ENCODE measurements at places on chromosomes 4 and X.

- peak; percentile 9 for DNase-seq
Observed at GRCh38 chr4:126708716-126709115, 924.0 kb upstream of the INTU start.

GRCh38 chr4:169823685-169824084 lies 65.9 kb upstream of the HPF1 start:
- DNase-seq: no peak

GRCh38 chr4:157023941-157024340 lies 52.0 kb upstream of the GLRB start:
- no peak for DNase-seq

- DNase-seq: no peak
Observed at GRCh38 chr4:74114234-74114633, 15.2 kb upstream of the CXCL2 start.

- no peak for DNase-seq
Observed at GRCh38 chrX:134661295-134661694, 3.0 kb upstream of the PLAC1 start.

- DNase-seq: peak; percentile 14
Observed at GRCh38 chrX:45771560-45772340, 571.1 kb upstream of the DIPK2B start.

- DNase-seq: no peak
Observed at GRCh38 chr4:113749178-113749577, 12.4 kb downstream of the CAMK2D start.

DNA sequence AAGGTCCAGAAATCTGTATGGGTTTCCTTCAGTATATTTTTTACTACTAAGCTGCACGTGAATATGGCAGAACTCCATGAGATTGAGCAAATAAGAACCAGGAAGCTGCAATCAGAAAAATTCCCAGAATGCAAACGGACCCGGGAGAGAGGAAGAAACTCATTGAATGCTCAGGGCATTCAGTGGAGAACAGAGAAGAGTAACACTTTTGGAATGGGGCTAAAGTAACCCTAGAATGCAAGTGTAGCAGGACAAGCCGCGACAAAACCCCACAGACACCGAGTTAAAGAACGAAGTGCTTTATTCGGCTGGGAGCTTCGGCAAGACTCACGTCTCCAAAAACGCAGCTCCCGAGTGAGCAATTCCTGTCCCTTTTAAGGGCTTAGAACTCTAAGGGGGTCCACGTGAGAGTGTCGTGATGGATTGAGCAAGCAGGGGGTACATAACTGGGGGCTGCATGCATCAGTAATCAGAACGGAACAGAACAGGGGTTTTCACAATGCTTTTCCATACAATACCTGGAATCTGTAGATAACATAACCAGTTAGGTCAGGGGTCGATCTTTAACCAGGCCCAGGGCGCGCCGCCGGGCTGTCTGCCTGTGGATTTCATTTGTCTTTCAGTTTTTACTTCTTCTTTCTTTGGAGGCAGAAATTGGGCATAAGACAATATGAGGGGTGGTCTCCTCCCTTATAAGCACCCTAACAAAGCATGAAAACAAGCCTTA lies 56.4 kb downstream of the RAB28 start:
- no peak for DNase-seq

GRCh38 chr4:35399912-35400311 lies 844.4 kb downstream of the ARAP2 start:
- DNase-seq: no peak

DNA sequence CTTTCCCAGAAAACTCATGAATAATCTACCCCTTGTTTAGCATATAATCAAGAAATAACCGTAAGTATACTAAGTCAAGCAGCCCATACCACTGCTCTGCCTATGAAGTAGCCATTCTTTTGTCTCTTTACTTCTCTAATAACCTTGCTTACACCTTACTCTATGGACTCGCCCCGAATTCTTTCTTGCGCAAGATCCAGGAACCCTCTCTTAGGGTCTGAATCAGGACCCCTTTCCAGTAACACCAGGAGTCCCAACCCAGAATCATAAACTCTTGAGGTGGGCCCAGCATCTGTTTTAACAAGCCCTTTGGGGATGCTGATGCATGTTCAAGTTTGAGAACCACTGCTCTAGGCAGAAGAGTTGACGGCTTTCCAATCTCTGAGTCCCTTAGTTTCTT lies 119.6 kb downstream of the BEND2 start:
- DNase-seq: no peak

- DNase-seq: no peak
Observed at GRCh38 chrX:80237072-80237471, 183.2 kb upstream of the TENT5D start.

- DNase-seq: no peak
Observed at GRCh38 chr4:128600996-128601871, 208.3 kb upstream of the JADE1 start.

DNA sequence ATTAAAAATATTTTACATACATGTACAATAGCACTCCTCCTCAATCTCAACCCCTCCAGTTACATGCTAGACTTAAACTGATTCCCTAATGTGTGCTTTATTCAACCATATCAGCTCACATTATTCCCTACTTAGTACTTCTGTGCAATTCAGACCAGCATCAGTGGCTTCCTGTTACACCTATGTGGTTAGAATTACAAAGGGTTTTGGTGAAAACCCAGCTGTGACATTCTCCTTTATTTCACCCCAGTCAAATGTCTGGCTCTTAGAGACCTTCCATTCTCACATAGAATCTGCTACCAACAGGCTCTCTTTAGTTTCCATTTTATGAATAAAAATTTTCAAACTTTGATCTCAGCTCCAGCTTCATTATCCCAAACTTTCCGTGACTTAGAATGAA lies 85.2 kb upstream of the SLC7A11 start:
- DNase-seq: no peak

DNA sequence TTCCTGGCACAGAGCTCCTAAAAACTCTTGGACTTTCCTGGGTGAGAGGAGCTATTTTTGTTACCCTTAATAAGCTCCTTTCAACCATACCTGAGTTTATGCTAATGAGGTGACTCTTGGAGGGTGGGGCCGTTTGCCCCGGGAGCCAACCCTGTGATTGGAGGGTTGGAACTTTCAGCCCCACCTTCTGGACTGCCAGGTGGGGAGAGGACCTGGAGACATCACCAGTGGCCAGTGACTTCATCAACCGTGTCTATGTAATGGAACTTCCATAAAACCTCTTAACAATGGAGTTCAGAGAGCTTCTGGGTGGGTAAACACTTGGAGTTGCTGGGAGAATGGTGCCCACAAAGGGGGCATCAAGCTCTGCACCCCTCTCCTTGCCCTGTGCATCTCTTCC lies 17.9 kb upstream of the ENPP6 start:
- no peak for DNase-seq

GRCh38 chrX:108735091-108735678 lies 1.2 kb downstream of the IRS4 start:
- DNase-seq: no peak

DNA sequence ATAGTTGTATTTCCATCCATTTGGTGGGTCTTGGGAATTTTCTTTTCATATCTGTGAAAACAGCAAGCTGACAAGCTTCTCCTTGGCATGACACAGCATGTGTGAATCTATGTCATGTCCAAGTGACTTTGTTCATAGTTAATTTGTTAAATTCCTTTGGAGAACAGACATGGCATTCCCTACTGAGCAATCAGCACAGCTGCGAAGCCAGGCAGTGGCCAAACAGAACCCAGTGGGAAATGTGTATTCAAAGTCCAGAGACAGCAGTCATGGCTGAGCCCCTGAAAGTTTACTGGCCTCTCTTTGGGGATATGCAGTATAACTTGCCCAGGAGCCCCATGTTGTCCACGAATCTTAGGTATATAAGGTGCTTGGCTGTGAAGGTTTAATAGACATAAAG lies 474.7 kb downstream of the NKX6-1 start:
- DNase-seq: no peak

DNA sequence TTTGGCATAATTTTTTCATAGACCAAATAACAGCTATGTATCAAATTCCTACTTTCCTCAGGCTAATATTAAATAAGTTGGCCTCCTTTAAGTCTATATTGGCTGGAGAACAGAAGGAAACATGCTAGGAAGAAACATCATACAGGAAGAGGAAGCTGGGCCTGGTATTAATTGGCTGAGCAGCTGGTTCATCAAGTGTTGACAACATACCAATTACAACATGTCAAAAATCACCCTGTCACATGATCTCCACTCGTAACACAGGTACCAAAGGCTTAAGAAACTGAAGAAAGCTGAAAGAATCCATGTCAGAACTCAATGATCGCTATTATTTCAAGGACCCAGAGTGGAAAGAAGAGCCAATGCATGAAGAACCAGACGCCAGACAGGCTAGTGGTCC lies 10.5 kb downstream of the WDFY3 start:
- no peak for DNase-seq

DNA sequence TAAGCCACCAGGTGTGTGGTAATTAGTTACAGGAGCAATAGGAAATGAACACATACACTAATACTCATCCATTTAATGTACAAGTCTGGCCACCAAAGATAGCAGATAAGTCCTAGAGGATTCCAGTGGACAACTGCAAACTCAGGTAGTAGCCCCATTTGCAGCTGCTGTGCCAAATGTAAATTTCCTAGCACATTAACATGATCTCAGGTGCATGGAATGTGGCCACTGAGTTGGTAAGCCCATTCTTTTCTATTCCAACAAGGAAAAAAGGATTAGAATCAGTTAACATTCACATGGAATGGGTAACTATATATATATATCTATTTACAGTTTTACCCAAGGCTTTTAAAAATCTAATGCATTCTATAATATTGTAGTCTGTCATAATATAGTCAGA lies 23.3 kb upstream of the FRAS1 start:
- DNase-seq: no peak

GRCh38 chrX:34578237-34578636 lies 78.8 kb downstream of the TMEM47 start:
- peak; percentile 1 for DNase-seq

DNA sequence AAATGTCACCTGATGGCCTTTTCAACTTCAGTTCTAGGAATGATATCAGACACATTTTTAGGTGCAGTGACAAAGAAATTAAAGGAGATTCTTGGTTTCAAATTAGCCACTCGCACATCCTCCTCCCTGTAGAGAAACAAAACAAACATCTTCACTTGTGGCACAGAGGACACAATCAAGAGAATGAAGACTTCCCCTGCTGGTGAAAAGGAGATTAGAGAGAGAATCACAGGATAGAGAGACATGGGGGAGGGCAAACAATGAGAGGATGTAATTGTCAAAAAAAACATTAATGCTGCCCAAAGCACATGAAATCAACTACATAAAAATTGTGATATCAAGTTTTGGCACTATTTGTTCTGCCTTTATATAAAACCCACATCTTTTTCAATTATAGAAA lies 34.5 kb downstream of the ACE2 start:
- DNase-seq: no peak

DNA sequence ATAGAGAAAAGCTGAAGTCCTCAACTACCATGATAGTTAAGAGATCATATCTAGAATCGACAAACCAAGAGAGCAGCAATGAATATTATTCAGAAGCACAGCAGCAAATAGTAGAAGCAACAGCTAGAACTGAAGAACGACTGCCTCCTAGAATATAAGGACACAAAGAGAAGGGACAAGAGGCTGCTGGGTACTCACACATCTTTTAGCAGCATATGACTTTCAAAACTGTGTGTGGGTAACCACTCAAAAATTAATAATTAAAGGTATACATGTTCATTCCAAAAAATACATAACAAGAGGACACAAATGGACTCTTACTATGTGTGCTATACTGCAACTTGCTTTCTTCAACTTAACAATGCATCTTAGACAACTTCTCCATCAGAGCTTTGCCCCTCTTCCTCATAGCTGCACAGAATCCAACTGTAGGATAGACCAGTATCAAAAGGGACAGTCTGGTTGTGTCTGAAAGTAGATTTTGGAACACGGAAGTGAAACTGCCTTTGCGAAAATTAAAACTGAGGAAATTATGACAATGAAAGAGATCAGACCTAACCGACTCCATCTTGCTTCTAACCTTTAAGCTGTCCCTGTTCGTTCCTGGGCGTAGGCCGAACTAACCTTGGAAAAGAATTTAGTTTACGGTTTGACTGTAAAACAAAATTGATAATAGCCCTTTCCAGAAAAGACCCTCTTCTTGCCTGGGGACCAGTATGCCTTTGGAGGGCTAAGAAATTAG lies 125.7 kb downstream of the SH3KBP1 start:
- DNase-seq: no peak

- no peak for DNase-seq
Observed at GRCh38 chr4:7421356-7422150, 13.2 kb downstream of the PSAPL1 start.

GRCh38 chr4:13364172-13364571 lies 120.0 kb downstream of the RAB28 start:
- DNase-seq: no peak

DNA sequence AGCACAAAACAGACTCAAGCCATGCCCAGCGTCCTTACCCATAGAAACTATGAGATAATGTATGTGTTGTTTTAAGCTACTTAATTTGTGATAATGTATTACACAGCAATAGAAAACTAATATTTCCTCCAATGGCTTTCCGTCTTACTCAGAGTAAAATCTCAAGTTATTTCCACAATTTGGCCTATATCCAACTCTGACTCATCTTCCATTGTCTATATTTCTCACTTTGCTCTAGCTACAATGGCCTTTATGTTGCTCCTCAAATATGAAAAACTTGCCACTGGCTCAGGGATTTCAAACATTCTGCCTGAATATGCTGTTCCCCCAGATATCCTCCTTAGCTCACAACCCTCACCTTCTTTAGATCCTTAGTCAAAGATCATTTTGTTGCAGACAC lies 31.6 kb downstream of the IQCM start:
- DNase-seq: no peak

Data from skin of body (tissue), 3 donors.